ENCODE measurements at places on chromosomes 12 and 14.

- DNase-seq, result no peak
These were observed 3.4 kb downstream of the ACVRL1 start for GRCh38 chr12:51910691-51911090.

DNA sequence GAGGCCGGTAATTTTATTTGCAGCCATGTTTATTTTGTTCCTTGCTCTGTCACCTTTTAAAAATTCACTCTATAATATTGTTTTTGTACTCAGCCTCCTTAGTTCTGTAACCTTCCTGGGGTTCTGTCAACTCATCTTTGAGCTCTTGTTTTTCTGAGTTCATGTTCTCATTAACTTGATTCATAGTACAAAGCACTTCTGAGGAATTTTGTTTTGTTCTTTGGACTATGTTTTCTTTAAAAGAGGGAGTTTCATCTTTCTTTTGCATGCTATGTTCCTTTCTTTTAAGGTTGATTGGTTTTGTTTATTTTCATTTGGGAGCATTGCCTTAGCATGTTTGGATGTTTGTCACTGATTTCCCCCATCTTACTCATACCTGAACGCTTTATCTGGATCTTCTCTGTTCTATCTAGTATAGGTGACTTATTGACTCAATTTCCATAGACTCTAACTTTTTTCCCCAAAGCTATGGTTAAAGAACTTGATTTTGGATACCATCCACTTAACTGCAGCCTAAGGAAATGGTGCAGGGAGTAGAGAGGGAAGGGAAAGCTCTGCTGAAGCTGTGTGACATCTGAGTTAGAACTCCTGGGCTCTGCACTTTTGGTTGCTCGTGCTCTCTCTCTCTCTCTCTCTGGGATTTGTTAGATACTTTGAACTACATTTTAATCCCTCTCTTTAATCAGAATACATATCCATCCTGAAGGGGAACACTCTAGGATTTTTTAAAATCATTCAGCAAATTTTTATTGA, 268.5 kb downstream of the PAWR start:
- no peak for DNase-seq

GRCh38 chr14:78414172-78414571, 244.0 kb downstream of the NRXN3 start:
- DNase-seq, result no peak

GRCh38 chr12:66503746-66504145, 175.1 kb downstream of the GRIP1 start:
- no peak for DNase-seq
